ENCODE measurements at places on chromosomes 3 and 15.

DNA sequence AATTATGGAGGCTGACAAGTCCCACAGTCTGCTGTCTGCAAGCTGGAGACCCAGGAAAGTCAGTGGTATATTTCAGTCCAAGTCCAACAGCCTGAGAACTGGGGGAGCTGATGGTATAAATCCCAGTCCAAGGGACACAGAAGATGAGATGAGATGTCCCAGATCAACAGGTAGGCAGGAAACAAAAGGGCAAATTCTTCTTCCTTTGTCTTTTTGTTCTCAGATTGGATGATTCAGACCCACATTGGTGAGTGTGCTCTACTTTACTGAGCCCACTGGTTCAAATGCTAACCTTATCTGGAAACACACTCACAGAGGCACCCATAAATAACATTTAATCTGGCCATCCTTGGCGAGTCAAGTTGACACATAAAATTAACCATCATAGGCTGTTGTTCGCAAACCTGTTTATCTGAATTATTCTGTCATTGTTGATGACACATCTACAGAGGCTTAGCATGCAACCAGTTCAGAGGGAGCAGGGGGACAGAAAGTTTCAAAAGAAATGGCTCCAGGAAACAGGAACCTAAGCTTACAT is 62.7 kb upstream of the ITGA11 start:
- no peak for DNase-seq

- no peak for DNase-seq
Observed at GRCh38 chr15:71654042-71654719, 156.2 kb upstream of the NR2E3 start.

DNA sequence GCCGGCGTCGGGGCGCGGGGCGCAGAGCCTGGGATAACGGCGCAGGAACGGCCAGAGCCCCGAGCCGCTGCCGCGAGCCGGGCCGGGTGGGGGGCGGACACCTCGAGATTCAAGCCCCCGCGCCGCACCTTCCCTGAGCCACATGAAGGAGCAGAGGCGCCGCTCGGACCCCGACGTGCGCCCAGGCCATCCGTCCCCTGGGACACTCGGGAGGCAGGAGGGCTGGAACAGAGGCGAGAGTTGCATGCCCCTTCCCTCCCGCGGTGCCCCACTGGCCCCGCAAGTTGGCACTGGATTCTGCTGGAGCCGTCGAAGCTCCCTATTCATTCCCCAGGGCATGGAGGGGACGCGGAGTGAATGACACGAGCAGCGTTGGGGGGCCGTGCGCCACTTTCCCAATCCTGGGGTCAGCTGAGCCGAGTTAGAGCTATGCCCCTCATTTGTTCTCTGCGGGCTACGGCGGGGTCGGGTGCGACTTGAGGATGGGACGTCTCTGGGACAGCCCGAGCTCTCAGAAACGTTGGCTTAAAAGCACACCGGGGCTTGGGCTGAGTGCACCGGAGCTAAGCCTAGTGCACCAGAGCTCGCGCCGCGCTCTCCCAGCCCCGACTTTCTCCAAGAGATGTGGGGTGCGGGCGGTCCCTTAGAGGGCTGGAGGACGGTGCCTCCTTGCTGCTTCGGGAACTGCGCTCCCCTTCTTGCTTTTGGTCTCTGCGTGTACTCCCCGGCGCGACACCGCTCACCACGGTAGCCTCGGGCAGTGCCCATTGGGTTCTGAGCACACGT is 588 bp downstream of the SLC6A1 start:
- no peak for DNase-seq

DNA sequence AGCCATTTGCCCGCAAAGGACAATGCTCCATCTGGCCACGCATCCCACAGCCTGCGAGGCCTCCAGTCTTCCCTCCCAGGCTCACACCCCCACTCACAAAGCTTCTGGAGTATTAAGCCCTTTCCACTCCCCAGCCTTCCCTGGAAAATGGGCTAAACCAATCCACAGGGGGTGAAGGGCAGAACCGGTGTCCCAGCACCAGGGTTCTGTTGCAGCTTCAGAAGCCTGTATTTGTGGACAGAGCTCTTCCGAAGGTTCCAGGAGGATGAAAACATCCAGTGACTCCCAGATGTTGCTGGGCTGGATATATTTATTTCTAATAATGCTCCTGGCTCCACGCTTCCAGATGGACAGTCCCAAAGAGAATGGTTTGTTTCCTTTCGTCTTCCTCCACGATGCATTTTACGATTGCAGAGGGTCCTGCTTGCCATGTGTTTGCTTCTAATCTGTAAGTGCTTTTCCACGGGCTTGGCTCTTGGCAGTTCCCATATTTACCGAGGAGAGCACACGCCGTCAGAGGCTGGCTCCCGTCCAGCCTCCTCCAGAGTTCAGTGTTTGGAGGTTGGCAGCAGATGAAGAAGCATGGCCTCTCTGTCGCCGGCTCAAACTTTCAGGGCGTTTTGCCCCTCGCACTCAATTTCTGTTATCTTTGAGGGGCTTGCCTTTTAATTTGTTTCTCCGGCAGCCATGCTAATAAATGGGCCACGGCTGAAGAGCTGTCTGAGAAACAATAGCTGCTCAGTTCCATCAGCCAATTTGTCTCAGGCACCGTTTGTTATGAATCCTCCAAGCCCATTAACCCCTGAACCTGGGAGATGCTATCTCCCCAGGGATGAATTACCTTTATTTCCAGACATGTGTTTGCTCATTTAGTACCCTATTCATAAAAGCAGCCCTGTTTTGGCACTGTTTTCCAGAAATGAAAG is 367.9 kb upstream of the PROK2 start:
- peak; percentile 97 for DNase-seq

DNA sequence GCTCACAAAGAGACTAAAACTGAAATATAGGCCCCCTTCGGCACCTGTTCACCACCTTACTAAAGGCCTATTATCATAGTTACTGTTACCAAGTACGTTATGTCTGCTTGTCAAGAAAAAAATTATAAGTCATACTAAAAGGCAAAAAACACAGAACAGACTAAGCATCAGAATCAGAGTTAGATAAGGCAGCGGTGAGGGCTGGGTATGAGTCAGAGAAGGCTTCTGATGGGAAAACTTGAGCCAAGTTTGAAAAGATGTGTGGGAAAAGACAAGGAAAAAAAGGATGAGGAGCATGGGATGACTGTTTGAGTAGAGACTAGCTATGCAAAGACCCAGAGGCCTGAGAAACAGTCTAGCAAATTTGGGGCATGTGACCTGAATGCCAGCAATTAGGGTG is 387.2 kb upstream of the SGO1 start:
- no peak for DNase-seq

DNA sequence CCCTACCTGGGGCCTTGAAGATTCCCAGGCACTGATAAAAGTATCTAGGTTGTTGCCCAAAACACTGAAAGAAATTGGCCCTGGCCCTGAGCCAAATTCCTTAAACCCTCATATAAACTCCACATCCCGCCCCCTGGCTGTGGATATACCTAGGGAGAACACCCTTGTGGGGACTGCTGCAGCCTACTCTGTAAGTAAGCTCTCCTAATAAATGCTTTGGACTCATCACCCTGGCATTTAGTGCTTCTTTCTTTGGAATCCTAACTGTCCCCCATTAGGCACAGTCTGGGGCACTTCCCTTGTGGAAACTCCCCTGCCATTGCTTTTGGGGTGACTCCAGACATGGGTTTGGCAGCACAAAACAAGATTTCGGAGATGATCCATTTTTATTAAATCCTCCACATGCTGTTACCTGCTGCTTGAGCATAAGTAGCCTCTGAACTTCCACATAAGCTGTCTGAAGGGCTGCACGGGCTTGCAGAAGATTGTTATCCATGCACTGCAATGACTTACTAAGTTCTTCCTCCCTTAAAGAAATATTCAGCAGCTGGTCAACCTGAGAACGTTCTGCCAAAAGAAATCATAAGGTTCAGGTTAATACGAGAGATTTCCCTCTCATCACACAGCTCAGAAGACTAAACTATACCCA is 46.4 kb downstream of the ZNF106 start:
- DNase-seq, result no peak
